Smooth muscle cell of the umbilical artery (primary cell): ENCODE measurements at places on chromosomes 16 and 17. TPM values are rescaled to one million over a fixed set of nuclear protein-coding genes. Genes with fewer than 3 reads are reported as not detected.

Gene HS3ST2
- total RNA-seq, result not detected in 2 replicates

Gene DRC3
- 0.37 and 0.59 TPM in 2 replicates for total RNA-seq

Gene RAMP2
- not detected in 2 replicates for total RNA-seq

Gene ZNF205
- 12.2 and 14.9 TPM in 2 replicates for total RNA-seq

Gene TP53TG3F
- not detected in 2 replicates for total RNA-seq

Gene PPP1R27
- 0.09 TPM in 1 of 2 replicates, not detected in the other for total RNA-seq
